DMS79 treated with DMSO at 0.1 percent for 48 hours (cell line): ENCODE measurements at places on chromosomes 7 and 10.
A peak's percentile ranks its signal among the peaks of the same experiment; 100 is the strongest.

DNA sequence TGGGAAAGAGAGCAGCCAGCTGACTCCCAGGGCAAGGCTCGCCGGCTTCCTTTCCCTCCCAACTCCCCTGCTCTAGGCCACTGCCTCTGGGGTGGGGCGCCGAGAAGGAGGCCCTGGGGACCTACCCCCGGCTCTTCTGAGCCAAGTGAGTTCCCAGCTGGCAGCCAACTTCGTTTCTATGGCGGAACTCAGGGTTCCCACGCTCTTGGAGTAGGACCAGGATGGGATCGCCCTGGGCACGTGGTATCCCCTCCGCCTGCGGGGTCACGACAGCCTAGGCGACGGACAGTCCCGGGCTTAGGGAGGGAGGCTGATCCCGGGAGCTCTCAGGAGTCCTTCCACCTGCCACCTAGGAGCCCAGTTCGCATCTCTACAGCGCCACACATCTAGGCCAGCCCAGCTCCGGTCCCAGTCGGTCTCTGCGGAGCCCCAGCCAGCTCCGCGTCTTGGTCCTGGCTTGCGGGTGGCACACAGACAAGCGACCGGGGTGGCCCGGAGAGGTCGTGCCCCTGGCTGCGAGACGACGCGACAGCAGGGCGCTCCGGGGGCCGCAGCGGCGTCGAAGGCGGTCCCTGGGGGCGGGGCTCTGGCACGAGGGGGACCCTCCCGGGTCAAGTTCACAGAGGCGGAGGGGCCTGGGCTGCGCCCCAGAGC is 20.5 kb upstream of the GATA3 start:
- DNase-seq: no peak

GRCh38 chr10:77877441-77878344 is 48.9 kb downstream of the DLG5 start:
- DNase-seq: no peak

DNA sequence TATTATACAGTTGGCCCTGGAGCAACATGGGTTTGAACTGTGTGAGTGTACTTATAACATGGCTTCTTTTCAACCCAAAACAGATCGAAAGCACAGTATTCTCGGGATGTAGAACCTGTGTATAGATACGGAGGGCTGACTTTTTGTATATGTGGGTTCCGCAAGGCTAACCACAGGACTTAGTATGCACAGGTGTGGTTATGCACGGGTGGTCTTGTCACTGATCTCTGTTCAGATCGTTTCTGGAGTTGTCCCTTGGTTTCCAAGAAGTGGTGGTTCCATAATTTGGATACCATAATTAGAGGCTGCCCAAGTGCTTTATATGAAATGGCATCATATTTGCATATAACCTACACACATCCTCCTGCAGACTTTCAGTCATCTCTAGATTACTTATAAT is 10.9 kb upstream of the BHLHA15 start:
- no peak for DNase-seq

DNA sequence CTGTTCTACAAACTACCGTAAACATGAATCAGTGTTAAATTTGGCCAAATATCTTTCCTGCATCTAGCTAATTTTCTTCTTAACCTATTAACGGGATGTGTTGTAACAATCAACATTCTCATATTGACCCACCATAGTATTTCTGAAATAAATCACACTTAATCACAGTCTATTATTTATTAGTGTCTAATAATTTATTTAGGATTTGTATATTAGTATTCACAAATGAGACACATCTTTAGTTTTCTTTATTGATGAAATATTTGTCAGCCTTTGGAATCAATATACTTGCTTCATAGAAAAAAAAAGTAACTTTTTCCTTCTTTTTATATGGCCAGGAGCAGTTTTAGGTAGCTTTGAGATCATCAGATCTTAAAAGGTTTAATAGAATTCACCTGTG is 4.6 kb downstream of the GIMAP7 start:
- no peak for DNase-seq

- no peak for DNase-seq
Measured at GRCh38 chr7:107147464-107148393, 21.1 kb upstream of the HBP1 start.

DNA sequence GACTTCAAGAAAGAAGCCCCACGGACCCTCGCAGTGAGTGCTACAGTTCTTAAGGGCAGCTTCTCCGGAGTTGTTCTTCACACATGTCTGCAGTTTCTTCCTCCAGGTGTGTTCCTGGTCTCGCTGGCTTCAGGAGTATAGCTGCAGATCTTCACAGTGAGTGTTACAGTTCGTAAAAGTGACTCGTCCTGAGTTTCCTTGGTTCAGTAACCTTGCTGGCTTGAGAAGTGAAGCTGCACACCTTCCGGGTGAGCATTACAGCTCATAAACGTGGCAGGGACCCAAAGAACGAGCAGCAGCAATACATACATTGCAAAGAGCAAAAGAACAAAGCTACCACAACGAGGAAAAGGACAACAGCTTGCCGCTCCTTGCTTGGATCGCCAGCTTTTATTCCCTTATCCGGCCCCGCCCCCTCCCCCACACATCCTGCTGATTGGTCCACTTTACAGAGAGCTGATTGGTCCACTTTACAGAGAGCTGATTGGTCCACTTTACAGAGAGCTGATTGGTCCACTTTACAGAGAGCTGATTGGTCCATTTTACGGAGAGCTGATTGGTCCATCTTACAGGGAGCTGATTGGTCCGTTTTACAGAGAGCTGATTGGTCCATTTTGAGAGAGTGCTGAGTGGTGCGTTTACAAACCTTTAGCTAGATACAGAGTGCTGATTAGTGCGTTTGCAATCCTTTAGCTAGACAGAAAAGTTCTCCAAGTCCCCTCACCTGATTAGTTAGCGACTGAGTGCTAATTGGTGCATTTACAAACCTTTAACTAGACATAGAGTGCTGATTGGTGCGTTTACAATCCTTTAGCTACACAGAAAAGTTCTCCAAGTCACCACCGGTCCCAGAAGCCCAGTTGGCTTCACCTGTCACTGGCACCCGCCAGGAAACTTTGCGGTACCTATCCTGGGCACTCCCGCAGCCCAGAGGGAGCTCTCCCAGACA is 165.3 kb downstream of the AGMO start:
- DNase-seq: no peak

DNA sequence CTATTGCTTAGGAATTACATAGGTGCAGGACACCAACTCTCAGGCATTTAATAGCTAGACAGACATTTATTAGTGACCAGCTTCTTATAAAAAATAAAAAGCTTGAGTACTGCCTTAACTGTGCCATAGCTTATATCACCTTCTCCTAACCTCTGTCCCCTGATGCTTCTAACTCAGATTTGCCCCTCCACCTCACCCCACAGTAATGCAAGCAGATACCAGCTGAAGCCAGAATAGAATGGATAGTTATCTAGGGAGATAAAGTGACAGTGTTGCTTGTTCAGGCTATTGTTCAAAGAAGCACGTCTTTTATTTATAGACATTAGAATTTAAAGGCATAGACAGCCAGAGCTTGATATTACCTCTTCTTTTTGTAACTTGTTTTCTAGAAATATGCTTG is 99.6 kb upstream of the GLCCI1 start:
- peak; percentile 21 for DNase-seq

- no peak for DNase-seq
Measured at GRCh38 chr7:105831302-105831620, 45.1 kb downstream of the ATXN7L1 start.

GRCh38 chr10:114650266-114650665 is 7.8 kb downstream of the ABLIM1 start:
- no peak for DNase-seq

GRCh38 chr10:122422266-122422989 is 32.0 kb upstream of the ARMS2 start:
- no peak for DNase-seq

- no peak for DNase-seq
Measured at GRCh38 chr10:110947061-110947595, 27.7 kb downstream of the SHOC2 start.

DNA sequence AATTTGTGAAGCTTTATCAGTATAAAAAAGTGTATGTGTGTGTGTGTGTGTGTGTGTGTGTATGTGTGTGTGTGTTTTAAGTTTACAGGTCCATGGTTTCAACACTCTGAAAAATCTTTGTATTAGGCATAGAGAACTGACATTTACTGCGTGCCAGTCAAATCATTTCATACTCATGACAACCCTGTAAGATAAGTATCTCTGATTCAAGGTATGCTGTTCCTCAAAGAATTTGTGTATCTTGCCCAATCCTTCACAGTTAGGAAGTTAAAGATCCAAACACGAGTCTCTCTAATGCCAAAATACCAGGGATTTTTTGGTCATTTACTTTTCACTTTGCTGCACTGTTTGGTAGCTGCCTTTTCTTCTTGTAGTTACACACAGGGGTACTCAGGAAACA is 1121.3 kb upstream of the AUTS2 start:
- DNase-seq: no peak

DNA sequence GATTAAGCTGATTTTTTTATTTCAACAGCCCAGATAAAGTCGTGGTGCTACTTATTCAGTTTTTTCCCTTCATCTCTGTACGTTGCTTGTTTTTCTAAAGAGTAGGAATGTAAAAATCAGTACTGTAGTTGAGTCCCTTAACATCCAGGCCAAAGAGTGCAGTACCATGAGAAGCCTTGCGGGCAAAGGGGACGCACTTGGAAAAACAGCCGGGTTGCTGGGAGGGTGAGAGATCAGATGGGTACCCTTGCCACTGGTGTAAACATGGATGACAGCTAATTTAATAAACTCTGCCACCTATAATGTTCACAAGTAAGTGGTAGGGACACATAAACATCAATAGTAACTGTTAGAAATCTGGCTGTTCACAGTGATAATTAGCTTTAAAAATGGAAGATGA is 175.9 kb downstream of the POU6F2 start:
- DNase-seq: no peak

- DNase-seq: no peak
Measured at GRCh38 chr7:155513543-155514285, 32.6 kb downstream of the CNPY1 start.

- DNase-seq: peak; percentile 71
Measured at GRCh38 chr7:143380260-143380645, 892 bp upstream of the ZYX start.

DNA sequence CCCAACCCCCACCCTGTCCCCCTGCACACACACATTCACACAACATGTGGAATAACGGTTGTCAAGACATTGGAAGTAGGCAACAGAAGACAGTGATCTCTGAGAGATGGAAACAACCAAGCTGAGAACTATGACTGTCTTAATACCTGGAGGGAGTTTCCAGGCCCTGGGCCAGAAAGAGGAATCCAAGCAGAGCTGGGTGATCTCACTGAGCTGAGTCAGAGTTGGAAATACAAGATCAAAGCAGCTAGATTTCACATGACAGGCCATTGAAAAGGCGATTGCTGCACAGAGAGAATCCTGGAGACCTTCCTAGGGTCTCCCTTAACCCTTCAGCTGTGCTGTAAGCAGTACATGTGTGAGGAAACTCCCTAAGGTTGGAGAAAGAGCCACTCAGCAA is 165.8 kb upstream of the PRSS1 start:
- no peak for DNase-seq

DNA sequence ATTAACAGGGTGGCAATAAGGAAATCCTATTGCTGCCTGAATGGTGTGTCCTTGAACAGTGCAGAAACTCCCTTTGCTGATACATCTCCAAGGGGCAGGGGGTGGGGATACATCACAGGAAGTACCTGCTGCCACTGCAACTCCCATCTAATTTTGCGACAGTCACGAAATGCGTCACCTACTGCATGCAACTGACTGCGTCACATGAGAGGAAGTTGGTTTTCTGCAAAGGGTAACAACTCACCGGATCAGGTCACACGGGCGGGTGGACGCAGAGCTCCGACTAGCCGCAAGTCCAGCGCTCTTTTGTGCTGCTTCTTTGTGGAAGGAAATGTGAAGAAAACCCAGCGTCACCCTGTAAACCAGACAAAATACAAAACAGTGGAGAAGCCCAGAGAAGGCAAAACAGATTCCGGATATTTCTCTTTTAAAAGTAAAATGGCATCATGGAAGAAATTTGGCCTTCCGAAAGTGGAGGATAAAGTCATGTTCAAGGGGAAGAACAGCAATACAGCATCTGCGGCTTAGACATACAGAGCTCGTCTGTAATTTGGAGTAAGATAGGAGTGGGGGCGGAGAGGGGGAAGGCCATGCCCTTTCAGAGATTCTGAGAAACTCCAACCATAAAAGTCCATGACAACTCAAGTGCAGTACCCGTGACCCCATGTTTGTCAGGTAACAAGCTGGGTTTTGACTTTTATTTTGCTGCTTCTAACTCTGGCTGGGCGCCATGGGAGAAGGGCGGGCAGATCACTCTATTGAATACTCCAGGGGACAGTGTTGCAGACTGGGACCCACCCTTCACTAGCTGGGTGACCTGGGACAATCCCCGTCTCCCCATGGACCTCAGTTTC is 32.3 kb upstream of the PLEKHS1 start:
- DNase-seq: no peak

DNA sequence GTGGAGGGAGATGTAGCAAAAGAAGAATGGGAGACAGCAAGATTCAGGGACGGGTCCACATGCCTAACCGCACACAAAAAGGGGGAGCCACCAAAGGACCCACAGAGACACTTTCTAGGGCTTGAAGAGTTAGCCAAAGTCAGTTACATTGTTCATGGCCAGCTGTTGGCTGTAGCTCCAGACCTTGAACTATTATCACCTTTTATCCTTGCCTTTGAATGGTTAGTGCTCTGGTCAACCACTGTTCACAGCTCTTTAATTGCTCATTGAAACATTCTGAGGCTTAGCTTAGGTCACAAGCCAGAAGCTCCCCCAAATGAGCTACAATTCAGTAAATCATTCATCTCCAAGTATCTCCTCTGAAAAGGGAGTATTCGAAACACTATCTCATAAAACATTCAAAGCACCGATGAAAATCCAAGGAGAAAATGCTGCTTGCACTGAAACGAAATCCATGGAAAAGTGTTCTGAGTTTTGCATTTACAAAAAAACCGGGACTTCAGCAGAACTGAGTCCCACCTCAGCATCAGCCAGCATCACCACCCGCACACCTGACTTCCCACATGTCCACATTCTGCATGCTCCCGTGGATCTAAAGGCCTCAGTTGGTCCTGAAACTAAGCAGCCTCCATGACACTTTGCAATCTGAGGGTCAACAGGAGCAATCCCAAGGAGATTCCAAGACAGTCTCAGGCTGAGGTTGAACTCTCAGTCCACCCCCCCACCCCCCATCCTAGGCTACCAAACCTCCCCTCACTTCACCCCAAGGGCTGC is 4.0 kb downstream of the SORBS1 start:
- no peak for DNase-seq

DNA sequence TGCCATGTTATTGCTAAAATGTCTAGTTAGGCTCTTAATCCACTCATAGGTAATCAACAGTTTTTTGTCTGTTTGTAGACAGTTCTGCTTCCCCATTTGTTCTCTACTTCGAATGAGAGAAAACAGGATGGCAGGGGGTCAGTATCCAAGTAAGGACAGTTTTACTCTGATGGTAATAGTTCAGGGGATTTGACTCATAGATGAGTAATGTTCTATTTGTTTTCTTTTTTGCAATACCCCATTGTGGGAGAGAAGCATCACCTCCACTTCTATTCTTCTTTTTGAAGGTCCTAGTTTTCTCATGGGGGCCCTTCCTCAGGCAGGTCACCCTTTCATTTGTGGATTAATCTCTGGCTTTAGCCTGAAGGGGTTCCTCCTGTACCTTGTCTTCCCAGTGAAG is 13.9 kb downstream of the PCLO start:
- no peak for DNase-seq

- DNase-seq: no peak
Measured at GRCh38 chr10:76394707-76395042, 963.3 kb downstream of the LRMDA start.

- no peak for DNase-seq
Measured at GRCh38 chr10:128859738-128860386, 607.2 kb upstream of the MGMT start.

- no peak for DNase-seq
Measured at GRCh38 chr7:20504060-20504459, 111.4 kb upstream of the ABCB5 start.
